ENCODE measurements at places on chromosomes 12 and 14.
A peak's percentile ranks its signal among the peaks of the same experiment; 100 is the strongest.

DNA sequence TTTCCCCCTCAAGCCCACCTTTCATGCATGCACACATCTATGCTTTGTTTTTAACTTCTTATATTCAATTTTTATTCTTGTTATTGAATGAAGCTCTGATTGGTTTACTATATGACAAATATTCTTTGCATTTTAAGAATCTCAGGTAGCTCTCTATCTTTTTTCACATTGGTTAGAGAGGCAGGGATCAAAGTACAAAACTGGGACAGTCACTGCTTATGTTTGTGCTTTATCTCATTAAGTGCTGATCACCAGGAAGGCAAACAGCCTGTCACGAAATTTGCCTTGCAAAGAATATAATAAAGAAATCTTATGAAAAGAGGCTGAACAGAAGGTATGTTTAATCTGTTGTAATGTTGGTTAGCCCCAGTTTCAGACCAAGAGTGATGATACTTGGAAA is 29.7 kb upstream of the INSM2 start:
- no peak for DNase-seq

- DNase-seq: no peak
Observed at GRCh38 chr12:94157981-94158411, 9.6 kb downstream of the PLXNC1 start.

GRCh38 chr14:63203618-63204406 is 431 bp upstream of the RHOJ start:
- no peak for DNase-seq

DNA sequence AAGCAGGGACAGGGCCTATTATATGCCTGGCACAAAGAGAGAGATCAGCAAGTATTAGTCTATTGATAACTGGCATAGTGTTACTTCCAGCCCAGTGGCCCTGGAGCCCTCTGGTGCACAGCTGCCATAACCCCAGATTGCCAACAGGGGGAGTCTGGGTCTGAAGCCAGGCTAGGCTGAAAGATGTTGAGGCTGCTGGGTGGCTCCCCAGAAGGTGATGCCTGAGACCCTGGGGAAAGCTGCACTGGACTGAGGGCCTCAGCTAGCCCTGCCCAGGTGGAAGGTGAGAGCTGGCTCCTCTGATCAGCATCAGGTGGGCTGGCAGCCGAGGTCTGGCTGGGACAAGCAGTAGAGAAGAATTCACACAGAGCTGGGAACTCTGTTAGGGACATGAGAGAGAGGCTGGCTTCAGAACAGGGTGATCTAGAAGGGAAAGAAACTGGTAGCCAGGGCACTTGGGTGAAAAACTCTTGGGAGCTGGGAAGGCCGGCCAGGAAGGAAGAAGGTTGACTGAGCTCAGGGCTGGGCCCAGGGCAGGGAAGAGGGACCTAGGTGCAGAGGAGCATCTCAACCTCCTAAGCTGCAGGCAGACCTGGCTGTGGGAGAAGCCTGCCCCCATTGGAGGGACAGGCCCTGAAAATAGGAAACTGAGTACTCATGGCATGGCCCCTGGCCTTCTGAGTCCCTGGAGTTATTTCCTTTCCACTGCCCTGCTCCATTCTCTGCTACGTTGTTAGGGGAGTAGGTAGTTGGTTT is 3.9 kb downstream of the GZMH start:
- peak; percentile 64 for DNase-seq

- peak; percentile 32 for DNase-seq
Observed at GRCh38 chr14:21723431-21724045, 49.9 kb upstream of the OR4E1 start.

DNA sequence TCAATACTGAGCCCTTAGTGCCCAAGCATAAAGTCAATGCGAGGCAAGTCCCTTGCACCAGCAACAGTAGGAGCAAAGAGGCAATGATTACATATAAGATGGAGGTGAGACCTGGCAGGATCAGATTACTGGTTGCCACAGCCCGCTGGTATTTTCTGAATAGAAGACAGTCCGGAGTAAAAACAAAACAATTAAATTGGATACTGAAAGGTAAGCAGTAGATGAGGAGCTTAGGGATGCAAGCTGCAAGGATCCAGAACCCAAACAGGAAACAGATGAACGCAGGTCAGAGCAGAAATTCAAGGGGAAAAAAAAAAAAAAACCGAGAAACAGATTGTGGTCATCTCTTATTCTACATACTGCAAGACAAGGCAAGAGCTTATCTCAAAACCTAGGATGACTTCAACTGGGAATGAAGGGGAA is 119.6 kb downstream of the MED13L start:
- DNase-seq: no peak

DNA sequence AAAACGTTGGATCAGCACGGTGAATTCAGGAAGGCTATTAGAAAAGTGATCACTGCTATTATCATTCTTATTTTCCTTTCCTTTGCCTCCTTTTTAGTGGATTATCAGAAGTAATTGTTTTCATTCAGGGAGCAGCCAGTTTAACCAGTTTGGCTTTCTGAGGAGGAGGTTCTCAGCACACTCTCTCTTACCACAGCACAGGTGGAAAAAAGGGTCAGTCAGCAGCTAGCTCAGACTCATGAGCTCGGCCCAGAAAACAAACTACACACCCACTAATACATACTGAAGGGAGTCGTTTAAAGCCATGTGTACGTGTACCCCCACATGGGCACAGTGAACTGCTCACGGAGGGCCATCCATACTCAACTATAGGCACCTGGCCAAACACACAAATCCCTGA is 23.2 kb upstream of the MAGOHB start:
- DNase-seq: no peak

GRCh38 chr12:58673021-58673420 is 247.3 kb downstream of the LRIG3 start:
- no peak for DNase-seq

- no peak for DNase-seq
Observed at GRCh38 chr12:47504775-47505446, 200.9 kb downstream of the RPAP3 start.

DNA sequence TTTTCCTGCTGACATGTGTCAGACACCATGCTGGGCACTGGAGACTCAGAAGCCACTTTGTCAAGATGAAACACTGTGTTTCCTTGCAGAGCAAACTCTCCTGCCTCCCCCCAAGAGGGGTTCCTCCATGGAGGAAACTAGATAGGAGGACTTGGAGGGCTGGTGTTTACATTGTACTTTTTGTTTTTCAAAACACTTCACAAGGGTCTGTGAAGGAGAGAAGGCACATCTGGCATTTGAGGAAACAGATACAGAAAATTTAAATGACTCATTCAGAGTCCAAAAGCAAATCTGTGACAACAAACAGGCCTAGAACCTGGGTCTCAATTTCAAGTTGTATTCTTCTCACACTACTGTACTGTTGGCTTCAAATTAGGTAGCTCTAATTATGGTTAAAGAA is 6.7 kb upstream of the CDKL1 start:
- no peak for DNase-seq

All from germinal center (tissue), 1 donor.